ENCODE measurements at places on chromosomes 16 and 17.

DNA sequence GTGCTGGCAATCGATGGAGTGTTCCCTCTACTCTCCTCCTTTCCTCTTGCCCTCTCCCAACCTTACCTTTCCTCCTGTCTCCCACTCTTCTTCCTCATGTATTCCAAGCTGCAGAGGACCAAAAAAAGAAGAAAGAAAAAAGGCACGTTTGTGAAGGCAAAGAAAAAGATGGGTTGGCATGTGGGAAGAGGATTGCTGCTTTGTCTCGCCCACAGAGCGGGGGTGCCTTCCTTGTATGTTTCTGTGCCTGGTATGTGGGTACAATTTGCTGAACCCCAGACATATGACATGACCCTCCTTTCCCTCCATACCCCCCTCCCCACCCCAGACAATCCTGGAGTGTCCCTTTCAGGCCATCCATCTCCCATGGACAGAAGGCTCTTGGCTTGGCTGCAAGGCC lies 13.1 kb upstream of the CTCF start:
- DNase-seq: no peak

DNA sequence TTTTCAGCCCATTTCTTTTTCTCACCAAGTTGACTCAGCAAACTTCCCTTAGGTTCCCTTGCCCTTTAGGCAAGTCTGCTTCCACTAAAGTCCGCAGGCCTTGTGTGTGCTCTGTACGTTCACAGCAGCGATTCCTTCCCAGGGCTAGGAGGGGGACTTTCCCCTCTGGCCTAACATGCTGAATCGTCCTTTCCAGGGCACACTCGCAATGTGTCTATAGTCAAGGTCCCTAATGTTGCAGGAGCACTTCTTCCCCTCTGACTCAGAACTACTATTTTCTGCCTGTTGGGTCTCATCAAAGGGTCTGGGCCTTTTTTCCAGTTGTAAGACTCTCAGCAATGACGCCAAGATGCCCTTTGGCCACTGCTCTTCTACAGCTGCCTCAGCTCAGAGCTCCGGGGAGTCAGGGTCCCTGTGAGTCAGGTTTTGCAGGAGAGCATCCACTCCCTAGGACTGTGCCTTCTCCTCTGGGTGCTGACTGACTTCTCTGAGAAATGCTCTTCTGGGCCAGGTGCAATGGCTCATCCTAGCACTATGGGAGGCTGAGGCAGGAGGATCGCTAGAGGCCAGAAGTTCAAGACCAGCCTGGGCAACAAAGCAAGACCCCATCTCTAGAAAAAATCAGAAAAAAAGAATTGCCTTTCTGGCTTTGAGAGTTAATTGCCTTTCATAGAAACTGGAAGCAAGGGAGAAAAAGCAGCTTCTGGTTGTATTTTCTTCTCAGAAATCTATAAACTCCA lies 64.4 kb upstream of the TBX2 start:
- no peak for DNase-seq

DNA sequence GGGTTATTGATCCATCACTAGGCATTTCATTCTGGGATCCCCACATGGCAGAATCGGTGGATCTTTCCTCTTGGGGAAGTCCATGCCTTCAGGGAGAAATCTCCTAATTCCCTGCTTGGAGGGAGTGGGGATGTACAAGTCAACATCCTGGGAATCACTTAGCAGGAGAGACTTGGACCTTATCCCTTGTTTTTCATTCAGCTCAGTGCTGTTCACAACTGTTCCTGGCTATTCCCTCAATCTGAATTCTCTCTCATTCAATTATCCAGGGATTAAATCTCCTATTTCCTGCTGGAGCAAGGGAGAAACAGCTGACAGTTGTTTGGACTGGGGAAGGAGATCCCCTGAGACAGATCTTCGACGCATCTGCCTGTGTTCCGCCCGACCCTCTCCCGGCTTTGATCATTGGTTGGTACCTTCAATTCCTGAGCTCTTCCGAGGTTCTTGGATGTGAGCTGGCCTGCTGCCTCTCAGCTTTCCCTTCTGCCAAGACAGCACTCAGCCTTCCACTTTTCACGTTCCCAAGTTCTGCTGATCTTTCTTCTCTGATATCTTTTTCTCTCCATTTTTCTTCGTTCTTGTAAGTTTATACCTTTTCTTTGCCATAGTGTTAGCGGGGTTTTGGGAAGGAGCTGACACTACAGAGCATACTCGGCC lies 115.4 kb upstream of the GNAO1 start:
- DNase-seq: no peak

DNA sequence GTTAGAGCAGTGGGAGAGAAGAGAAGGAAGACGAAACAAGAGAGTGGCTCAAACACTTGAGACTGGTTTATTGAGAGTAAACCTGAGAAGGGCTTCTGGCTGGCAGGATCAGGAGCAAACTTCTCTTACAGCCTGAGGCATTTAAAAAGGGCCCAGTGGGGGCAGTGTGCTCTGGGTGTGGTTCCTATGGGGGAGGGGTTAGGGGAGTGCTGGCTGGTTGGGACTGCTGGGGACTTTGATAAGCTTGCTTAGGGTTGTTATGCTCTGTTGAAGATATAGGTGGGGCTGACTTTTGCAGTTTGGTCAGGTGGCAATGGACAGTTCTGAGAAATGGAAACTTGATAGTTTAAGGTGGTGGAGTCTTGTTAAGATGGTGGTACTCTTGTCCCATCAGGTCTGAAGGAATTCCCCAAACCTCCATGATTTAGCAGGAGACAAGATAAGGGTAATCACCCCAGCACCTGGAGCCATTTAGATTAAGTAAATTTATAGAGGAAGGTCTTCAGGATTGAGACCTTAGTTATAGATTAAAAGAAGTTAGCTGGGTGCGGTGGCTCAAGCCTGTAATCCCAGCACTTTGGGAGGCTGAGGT lies 79.3 kb downstream of the EMP2 start:
- DNase-seq: peak; percentile 5

DNA sequence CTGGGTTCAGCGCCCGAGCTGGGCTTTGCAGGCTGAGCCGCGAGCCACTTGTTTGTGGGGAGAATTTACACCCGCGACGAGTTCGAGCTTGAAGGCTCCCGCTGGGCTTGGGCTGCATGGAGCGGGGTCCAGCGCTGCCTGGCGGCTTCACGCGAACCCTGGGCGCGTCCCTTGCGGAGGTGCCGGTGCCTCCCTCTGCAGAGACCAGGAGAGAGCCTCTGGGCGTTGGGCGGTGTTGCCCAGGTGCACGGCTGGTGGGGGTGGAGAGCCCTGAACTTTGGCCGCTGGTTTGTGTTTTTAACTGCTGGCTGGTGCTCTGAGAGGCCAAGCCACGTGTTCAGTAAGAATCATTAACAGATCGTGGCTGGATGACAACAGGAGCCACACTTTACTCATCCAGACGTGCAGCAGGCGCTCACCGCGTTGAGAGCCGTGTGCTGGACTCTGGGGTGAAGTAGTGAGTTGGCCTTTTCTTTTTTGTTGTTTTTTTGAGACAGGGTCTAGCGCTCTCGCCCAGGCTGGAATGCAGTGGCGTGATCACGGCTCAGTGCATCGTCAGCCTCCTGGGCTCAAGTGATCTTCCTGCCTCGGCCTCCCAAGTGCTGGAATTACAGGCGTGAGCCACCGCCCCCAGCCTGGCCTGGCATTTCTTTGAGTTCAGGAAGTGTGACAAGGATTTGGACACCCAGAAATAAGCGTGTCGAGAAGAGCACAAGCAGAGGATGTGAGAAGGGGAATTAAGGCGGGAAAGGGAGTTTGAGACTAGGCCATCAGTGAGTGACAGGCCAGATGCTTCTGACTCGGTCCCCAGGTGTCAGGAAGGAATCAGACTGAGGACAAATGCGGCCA lies 827 bp downstream of the CDK10 start:
- no peak for DNase-seq

DNA sequence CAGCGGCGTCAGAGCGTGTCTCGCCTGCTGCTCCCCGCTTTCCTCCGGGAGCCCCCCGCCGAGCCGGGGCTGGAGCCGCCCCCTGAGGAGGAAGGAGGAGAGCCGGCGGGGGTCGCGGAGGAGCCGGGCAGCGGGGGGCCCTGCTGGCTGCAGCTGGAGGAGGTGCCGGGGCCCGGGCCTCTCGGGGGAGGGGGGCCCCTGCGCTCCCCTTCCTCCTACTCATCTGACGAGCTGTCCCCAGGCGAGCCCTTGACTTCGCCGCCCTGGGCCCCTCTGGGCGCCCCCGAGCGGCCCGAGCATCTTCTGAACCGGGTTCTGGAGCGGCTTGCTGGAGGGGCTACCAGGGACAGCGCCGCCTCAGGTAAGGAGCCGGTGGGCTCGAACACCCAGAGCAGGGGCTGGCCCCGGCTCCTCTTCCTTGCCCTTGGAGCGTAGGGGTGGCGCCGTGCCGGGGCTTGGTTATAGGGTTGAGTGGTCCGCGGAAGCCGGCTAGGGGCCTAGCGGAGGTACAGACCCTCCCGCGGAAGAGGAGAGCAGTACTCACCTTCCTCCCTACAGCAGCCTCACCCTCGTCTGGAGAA lies 841 bp downstream of the RAPGEFL1 start:
- DNase-seq: no peak

GRCh38 chr16:85696781-85697180 lies 8.0 kb upstream of the GINS2 start:
- no peak for DNase-seq

DNA sequence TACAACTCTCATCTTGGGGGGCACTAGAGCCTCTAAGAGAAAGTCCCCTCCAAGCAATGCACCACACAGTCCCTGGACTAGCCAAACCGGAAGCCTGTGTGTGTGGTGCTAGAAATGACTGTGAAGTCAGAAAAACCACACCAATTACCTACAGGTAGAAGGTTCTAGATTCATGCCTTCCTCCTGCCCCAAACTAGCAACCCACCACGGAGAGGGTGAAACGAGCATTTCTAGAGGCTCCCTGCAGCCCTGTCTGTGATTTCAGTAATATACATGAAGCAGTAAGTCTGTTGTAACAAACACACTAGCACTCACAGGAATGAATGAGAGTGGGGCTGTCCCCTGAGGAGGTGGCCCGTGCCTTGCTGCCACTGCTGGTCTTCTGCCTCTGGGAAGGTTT lies 13.6 kb downstream of the ZFHX3 start:
- DNase-seq: no peak

GRCh38 chr16:51392521-51393187 lies 241.6 kb upstream of the SALL1 start:
- DNase-seq: no peak

DNA sequence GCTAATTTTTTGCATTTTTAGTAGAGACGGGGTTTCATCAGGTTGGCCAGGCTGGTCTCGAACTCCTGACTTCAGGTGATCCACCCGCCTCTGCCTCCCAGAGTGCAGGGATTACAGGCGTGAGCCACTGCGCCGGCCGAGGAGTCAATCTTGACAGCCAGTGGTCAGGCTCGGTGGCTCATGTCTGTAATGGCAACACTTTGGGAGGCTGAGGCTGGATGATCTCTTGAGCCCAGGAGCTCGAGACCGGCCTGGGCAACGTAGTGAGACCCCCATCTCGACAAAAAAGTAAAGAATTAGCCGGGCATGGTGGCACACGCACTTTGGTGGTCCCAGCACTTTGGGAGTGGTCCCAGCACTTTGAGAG lies 608 bp upstream of the PGS1 start:
- no peak for DNase-seq

DNA sequence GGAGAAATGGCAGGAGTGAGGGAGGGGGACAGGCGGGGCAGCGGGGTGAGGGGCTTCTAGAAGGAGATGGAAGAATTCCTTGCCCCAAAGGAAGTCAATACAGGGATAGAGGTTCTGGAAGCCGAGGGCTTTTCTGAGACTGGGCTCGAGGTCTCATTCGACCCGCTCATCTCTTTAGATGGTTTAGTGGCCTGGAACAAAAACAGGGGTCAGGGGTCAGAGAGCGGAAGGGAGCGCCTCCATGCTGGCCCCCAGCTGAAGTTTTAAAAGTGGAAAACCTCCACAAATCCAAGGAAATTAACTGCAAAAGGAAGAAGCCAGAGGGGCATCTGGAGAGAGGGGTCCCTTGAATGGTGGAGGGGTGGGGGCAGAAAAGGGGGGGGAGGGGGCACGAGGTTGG lies 72.5 kb downstream of the SRCIN1 start:
- no peak for DNase-seq

GRCh38 chr17:35738519-35739133 lies 7.2 kb downstream of the RASL10B start:
- DNase-seq: no peak

GRCh38 chr17:50363217-50364060 lies 9.5 kb downstream of the MRPL27 start:
- DNase-seq: no peak

DNA sequence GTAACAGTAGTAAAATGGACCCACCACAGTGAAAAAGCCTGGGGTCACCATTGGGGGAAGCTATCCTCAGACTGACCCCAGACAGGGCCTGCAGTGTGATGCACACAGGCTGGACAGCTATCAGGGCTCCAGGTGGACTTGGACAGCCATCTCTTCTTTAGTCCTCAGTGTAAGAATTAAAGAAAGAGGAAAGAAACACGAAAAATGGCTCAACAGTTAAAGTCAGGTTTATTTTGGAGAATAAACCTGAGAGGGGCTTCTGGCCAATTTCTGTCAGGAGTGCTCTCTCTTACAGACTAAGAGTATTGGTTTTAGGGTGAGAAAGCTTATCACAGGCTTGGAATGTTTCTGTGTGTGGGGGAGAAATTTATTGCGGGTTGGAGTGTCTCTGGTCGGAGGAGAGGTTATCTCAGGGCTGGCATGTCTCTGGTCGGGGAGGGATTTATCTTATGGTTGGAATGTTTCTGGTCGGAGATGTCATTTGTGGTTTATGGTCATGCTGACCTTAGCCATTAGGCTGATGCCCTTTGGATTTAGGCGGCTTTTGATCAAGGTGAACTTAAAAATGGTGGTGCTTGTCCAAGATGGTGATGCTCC lies 10.8 kb upstream of the B4GALNT2 start:
- DNase-seq: no peak

DNA sequence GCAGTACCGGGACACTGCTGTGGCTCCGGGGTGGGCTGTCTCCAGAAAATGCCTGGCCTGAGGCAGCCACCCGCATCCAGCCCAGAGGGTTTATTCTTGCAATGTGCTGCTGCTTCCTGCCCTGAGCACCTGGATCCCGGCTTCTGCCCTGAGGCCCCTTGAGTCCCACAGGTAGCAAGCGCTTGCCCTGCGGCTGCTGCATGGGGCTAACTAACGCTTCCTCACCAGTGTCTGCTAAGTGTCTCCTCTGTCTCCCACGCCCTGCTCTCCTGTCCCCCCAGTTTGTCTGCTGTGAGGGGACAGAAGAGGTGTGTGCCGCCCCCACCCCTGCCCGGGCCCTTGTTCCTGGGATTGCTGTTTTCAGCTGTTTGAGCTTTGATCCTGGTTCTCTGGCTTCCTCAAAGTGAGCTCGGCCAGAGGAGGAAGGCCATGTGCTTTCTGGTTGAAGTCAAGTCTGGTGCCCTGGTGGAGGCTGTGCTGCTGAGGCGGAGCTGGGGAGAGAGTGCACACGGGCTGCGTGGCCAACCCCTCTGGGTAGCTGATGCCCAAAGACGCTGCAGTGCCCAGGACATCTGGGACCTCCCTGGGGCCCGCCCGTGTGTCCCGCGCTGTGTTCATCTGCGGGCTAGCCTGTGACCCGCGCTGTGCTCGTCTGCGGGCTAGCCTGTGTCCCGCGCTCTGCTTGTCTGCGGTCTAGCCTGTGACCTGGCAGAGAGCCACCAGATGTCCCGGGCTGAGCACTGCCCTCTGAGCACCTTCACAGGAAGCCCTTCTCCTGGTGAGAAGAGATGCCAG lies 12.9 kb downstream of the STH start:
- DNase-seq: no peak

All from CD4-positive, alpha-beta T cell treated with Interferon gamma for 1 hour (primary cell).